Glutamatergic neuron (in vitro differentiated cells): ENCODE measurements at places on chromosomes 6 and 20. TPM values are rescaled to one million over a fixed set of nuclear protein-coding genes. Genes with fewer than 3 reads are reported as not detected.

GRCh38 chr6:157323255-157323965 is at the start of gene TMEM242:
Gene TMEM242 (minus strand): TSS chr6:157323519. CDS start chr6:157323499, 20 bp downstream.
- DNase-seq = peak; percentile 94

- no peak for DNase-seq
Observed at GRCh38 chr6:111406200-111406721, 76.8 kb downstream of the REV3L start.

DNA sequence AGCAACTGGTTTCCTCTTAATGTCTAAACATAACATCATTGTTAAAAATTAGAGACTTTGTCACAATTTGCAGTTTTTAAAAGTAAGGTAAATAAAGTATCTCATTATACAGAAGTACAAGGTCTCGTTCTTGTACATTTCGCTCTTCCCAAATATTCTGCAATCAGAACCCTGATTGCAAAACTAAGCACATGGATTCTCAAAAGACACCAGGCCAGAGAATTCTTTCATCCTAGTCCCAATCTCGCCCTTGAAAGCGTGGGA is 355 bp upstream of the AKAP7 start:
- no peak for DNase-seq

GRCh38 chr6:5851261-5851757 is 155.4 kb downstream of the NRN1 start:
- DNase-seq = peak; percentile 80

DNA sequence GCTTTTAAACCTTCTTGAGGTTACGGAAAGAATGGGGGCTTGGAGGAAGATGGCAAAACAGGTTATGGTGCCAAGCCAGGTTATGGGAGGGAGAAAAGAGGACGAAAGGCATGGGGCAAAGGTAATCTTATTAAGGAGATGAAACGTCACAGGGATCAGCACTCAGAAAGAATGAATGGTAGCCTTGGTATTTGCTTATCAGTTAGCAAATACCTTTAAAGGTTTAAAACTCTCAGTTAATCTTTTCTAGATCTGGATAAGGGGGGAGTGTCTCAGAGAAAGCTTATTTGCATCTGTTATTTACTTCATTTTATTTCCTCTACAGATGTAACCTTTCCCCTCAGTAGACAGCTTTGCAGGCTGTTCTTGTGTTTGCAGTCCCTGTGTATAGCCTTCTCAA is 55.5 kb upstream of the EEF1E1 start:
- no peak for DNase-seq

- no peak for DNase-seq
Observed at GRCh38 chr6:39193201-39193791, 36.0 kb downstream of the KCNK5 start.

- DNase-seq = no peak
Observed at GRCh38 chr6:22904431-22904830, 335.1 kb downstream of the HDGFL1 start.

GRCh38 chr6:106134087-106134770 is 48.1 kb downstream of the PRDM1 start:
- DNase-seq = no peak

DNA sequence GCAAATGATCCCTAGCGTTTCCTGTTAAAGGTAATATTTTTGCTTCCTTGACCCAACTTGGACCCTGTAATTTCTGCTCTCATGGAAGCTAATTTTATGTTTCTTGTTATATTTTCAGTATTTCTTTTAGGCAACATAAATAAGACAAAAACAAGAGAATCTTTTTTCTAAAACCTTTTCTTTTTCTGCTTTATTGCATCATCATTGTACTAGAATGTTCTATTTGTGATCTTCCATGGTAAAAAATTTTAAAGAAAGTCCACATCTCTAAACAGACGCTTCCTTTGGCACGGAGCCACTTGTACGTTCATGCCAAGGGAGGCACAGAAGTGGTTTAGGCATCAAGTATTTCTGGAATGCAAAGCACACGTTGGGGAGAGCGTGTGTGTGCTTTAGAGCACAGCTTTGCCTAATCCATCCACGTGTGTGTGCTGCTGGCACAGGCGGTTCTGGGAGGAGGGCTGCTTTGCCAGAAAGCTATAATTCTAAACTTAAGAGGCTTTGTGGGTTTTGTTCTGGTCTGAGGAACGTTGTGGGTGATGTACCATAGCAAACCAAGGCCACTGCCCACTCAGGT is 98.3 kb downstream of the SASH1 start:
- no peak for DNase-seq

DNA sequence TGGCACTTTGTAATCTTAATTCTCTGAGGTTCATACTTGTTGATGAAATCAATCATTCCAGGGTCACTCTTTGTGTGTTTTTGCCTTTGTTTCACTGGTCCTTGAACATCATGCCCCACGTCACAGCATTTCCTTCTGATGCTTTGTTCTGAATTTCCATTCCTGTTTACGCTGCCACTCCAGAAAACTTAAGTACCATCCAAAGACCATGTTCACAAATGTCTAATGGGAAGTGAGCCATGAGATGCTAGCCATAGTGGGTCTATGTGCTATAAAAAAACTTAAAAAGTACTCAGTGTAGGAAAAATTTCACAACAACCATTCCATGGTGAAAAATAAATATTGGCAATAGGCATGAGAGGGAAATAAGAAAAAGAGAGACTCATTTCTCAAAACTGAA is 232.0 kb downstream of the IBTK start:
- DNase-seq = no peak

DNA sequence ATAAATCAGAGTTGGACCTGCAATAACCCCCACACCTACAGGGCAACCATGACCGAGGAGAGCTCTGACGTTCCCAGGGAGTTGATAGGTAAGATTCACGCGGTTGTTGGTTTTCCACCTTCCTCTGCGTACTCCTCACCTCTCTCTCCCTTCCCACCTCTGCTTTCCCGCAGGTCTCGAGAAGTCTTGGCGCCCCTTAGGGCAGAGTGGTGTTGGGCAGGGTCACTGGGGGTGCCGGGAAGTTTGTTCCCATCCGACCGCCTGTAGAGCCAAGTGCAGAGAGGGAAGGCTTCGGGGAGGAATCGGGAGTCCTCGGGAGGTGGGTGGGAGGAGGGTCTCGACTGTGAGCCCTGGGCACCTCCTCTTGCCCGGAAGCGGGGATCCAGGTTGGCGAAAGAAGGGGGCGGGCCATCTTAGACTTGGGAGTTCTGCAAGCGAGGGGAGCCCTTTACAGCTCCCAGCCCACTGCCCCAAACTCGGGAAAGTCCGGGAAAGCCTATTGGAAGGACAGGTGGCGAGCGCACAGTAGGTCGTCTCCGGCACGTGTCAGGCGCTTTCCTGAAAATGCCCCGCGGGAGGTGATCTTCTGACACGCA is 672 bp downstream of the CARMIL1 start:
- peak; percentile 21 for DNase-seq

DNA sequence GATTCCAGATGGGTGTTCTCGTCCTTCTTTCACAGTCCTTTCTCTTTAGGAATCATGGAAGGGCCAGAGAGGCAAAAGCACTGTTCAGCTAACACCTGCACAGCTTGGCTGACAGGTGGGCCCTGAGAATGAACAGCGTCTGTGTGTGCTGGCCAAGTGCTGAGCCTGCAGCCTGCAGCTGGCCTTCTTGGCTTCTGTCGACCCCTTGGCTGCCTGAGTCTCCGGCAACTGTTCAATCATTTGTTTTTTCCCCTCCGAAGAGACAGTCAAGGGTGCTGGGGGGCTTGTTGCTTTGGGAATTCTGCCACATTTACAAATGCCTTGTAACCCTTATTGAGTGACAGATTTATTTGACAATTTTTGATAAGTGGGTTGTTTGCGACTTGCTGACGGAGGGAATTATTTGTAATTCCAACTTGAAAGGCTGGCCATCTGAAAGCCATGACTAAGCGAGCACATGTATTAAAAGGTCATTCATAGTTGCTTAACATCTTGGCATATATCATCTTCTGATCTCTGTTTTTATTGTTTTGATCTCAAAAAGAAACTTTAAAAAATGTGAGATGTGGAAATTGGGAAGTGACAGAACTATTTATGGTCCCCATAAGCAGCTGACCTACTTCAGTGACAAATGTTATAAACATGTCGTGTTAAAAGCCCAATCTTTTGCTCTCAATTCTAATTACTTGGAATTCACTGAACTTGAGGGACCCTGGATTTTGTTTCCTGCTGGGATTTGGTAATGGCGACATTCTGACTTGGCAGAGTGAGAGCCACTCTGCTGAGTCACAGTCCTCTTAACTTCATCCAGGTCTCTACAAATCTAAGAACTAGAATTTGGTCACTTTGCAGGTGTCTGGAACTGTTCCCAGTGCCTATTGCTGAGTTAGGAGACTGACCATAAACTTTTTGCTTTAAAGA is 41.9 kb upstream of the FERMT1 start:
- DNase-seq = no peak

GRCh38 chr6:41901882-41902519 is 6.8 kb upstream of the USP49 start:
- peak; percentile 25 for DNase-seq

The CNKSR3 gene
- total RNA-seq = 2.0 TPM

The GPR6 gene
- total RNA-seq = not detected

The OPRL1 gene
- total RNA-seq = 2.9 TPM

The PHACTR3 gene
- 37.0 TPM for total RNA-seq
